ENCODE measurements at places on chromosomes 5 and 9.

GRCh38 chr5:172700365-172701290 is 59.6 kb downstream of the NEURL1B start:
- DNase-seq = no peak

GRCh38 chr9:134163371-134164196 is 780 bp downstream of the RNU6ATAC start:
- peak; percentile 34 for DNase-seq

- DNase-seq = no peak
Observed at GRCh38 chr5:91135475-91136248, 247.5 kb downstream of the ARRDC3 start.

- DNase-seq = no peak
Observed at GRCh38 chr5:142644127-142644526, 41.8 kb downstream of the FGF1 start.

DNA sequence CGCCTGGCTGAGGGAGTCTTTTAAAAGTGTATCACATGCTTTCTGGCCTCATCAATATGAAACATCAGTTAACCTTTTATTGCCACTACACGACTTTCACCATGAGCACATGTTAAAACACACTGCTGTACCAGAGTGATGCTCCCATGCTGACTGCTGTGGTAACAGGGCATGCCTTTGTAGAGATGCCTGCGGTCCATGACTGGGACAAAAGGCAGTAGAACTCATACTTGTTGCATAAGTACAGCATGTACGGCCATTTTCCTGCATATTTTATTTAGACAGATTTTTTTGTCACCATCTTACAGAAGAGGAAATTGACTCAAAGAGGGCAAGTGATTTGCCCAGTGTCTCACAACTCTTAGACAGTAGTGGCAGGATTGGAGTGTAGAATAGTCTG is 105.7 kb upstream of the ADAMTSL1 start:
- no peak for DNase-seq

DNA sequence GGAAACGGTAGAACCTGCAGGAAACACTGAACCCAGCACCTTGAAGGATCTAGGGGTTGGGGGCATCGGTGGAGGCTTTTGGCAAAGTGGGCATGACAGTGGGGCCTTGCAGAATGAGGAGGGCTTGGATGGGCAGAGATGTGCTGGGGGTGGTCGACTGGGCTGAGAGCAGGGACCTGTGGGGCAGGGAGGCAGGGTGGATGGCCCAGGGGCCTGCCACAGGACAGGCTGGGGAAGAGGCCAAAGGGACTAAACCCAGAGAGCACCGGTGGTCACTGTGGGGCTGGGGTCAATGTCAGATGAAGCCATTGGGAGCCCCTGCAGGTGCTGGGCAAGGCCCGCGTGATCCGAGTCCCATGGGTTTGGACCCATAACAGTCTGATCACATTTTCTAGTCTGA is 175.3 kb downstream of the DAB2IP start:
- no peak for DNase-seq

DNA sequence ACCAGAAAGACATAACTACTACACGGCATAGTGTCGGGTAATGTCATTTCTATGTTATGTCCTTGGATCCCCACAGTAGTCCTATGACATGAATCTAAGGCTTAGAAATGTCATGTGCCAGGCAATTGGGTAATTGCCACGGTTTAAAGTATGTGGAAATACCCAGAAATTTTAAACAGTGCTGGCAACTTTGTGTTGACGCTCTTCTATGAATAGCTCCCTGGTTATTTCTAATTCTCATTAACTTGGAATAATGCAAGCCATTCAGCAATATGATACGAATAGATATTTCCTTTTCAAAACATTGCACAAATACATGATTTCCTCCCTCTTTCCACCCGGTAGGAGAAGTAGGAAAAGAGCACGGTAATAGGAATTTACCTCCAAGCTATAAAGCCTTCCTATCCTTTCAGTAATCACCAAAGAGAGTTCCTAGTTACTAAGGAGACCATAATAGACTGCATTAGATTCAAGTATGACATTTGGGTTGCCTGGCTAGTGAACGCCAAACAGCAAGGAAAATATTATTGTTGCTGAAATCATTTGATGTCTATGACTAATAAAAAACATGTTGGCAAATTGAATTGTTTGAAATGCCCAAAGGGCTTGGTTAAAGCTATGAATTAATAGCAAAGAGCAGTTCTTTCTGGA is 168.4 kb downstream of the CCDC192 start:
- no peak for DNase-seq

- no peak for DNase-seq
Observed at GRCh38 chr5:55633574-55634208, 78.4 kb downstream of the SLC38A9 start.

GRCh38 chr9:87812375-87813118 is 70.1 kb upstream of the SPATA31E1 start:
- DNase-seq = no peak

DNA sequence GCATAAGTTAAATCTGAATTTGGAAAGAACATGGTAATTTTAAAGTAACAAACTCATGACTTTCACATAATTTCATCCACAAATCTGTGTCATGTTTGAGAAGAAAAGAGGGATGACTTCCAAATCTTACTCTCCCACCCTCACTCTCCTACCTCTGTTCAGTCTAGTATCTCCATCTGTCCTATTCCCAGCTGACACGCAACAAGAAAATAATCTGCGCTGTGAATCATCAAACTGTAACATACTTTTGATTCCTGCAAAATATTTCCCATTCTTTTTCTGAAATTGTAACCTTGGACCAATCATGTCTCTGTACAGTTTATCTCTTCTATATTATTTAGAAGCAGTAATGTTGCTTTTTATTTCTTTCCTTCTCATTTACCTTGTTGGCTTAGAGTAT is 91.4 kb downstream of the SLC12A2 start:
- DNase-seq = no peak

- DNase-seq = no peak
Observed at GRCh38 chr5:131528682-131529081, 106.3 kb downstream of the RAPGEF6 start.

DNA sequence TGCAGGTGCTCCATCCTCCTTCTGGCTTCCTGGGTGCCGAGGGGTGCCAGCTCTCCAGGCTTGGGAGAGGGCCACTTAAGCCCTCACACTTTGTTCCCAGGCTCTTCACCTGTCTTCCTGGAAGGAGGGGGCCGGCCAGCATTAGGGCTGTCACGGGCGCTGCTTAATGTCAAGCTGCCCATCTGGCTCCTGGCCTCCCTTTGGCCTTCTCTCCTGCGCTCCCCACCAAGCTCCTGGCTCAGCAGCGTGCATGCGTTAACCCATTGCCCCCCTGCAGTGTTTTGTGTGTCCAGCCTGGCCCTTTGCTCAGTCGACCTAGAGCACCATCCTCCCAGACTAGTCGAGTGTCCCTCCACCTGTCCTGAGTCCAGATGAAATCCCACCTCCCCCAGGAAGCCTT is 21.3 kb downstream of the NTNG2 start:
- DNase-seq = no peak

DNA sequence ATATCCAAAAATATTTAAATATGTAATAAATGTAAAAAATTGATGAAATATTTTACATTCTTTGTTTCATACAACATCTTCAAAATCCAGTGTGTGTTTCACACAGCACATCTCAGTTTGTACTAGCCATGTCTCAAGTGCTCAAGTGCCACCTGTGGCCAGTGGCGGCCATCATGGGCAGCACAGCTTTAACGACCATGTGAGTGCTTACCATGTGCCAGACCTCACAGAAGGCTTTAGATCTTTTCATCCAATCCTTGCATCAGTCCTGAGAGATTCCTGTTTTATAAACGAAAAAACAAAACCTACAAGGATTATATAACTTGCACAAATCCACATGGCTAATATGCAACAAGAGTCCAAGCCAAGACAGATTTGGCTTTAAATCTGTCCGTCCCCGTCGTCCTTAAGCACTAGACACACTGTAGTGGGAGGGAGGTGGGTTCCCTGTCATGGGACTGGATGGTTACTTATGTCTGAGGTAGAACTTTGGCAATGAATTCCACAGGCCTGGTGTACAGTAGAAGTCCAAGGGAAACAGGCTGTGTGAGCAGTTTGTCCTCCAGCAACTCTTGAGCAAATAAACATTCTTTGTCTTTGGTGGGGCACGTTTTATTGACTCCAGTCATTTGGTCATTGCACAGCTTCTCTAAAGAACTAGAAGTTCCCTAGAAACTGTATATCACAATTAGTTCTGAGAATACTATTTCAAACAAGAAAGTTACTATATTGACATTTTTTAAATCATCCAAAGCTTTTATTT is 25.0 kb upstream of the F2R start:
- DNase-seq = no peak

DNA sequence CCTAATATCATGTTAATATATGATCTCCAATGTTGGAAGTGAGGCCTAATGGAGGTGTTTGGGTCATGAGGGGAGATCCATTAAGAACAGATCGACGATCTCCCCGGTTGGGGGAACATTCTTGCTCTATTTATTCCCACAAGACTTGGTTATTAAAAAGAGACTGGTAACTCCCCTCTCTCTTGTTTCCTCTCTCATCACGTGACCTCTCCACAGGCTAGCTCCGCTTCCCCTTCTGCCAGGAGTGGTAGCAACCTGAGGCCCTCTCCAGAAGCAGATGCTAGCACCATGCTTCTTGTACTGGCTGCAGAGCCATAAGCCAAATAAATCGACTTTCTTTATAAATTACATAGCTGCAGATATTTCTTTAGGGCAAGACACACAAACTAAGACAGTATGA is 794.4 kb downstream of the MTRR start:
- DNase-seq = no peak

DNA sequence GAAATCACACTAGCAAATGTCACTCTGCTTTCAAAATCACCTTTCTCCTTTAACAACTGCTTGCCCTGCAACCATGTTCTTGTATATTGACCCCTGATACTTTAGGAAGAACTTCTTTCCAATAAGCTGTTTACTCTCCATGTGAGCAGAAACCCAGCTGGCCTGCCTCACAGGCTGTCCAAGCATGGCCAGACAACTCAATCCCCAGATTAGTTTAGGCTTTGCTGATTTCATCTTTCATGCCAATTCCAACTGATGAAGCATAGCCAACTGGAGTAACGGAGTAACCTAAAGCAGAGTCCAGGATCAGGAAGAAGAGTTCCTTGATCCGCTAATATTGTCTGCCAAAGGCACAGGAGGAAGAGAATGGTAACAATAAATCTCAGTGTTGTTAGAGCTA is 56.7 kb upstream of the HTR1A start:
- DNase-seq = no peak

- no peak for DNase-seq
Observed at GRCh38 chr5:55450050-55450765, 84.6 kb downstream of the PLPP1 start.

- no peak for DNase-seq
Observed at GRCh38 chr5:60489377-60489776, 210.6 kb downstream of the DEPDC1B start.

DNA sequence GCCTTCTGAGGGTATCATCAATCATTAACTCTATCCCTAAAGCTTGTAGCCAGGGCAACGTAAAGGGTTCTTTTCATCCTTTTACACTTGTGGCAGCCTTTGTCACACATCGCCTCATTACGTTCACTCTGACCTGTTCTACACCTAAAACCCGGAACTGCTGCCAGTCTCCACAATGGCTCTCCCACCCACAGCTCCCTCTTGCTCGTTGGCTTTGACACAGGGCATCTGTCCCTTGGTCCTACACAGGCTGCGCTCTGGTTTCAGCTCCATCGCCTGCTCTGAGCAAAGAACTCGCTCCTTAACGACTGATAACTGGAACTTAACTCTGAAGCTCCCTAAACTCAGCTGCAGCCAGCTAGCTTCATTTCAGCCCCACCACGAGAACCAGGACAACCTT is 112.8 kb upstream of the CTNND2 start:
- no peak for DNase-seq

Measured in stimulated activated CD8-positive, alpha-beta memory T cell treated with anti-CD3 and anti-CD28 coated beads, Interleukin-7, amount 100 ng/mL, for 1 hour (primary cell).